ENCODE measurements at places on chromosomes 5 and 9. TPM values are rescaled to one million over a fixed set of nuclear protein-coding genes. Genes with fewer than 3 reads are reported as not detected.

LRRTM2 gene
- 0.13 TPM for total RNA-seq

NTRK2 gene
- 9.6 TPM for total RNA-seq

PLPP7 gene
- not detected for total RNA-seq

TMEM38B gene
- total RNA-seq: 6.6 TPM

GRCh38 chr5:115772731-115773475 lies 43.6 kb downstream of the CDO1 start:
- ATAC-seq: no peak

DNA sequence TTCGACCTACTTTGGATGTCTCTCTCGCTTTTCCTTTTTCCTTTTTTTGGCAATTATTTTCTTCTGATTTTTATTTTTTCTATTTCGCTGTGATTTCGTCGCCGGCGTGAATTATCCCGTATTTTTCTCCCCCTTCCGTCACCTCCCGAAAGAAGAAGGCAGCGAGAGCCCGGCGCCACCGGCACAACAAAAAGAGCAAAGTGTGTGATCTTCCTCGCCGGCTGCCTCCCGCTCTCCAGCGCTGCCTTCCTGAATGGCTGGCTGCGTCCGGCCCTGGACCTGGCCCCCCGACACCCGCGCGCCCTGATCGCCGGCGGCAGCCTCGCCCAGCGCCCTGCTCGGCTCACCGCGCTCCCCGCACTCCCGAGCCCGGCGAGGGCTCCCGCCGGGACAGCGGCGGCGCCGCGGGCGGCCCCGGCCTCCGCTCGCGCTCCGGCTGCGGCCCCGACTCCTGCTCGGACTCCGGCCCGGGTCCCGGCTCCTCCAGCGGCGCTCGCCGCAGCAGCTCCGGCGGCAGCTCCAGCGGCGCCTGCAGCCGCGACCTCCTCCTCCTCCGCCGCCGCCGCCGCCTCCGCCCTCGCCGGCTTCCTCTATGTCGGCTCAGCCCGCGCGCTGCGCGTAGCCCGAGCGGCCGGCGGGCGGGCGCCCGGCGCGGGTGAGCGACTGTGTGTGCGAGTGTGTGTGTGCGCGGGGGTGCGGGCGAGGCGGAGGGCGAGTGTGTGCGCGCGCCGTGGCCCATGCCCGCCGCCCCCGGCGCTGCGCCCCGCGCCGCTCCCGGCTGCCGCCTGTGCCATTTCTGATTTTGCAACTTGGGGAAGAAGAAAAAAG lies 960 bp downstream of the NR2F1 start:
- ATAC-seq: peak; percentile 26

DNA sequence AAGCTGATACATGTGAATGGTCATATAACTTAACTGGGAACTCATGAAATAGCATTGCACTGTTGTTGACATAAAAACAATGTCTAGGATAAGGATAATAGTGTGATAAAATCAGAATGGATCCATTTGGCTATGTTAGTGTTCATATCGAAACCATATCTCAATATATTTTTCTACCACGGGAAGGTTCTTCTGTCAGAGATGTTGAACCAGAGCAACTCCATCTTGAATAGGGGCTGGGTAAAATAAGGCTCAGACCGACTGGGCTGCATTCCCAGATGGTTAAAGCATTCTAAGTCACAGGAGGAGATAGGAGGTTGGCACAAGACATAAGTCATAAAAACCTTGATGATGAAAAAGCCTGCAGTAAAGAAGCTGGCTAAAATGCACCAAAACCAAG lies 56.3 kb downstream of the FNIP1 start:
- no peak for ATAC-seq

DNA sequence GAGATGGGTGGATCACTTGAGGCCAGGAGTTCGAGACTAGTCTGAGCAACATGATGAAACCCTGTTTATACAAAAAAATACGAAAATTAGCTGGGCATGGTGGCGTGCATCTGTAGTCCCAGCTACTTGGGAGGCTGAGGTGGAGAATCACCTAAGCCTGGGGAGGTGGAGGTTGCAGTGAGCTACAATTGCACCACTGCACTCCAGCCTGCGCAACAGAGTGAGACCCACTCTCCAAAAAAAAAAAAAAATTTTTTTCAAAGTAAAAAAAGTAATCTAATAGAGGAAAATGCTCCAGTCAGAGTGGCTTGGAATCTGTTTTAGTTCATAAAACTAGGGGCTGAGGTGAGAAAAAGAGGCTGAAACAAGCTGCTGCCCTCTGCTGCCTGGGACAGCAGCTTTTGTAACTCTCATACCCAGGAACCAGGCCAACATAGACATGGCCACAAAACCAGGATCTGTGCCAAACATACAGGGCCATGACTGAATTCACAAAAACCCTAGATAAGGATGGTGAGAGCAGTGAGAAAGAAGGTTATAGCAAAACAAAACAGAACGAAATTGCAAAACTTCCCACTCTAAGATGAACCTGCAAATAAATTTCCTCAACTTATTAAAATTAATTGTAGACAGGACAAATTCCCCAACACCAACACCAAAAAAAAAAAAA lies 13.1 kb upstream of the DCAF12 start:
- peak; percentile 34 for ATAC-seq

DNA sequence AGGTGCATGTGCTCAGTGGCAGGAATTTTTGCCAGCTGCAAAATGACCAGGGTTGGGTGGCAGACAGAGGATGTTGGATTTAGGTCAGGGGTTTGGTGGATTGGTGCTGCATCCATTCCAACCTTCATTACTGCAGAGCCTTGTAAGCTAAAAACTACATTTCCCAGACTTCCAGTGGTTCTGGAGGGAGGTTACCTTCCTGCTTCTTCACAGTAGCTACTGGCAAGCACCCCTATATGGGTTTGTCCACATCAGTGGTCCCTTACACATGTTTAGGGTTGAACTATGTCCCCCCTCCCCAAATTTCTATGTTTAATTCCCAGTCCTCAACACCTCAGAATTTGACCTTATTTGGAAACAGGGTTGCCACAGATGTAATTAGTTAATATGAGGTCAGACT lies 20.7 kb upstream of the IL17B start:
- ATAC-seq: no peak

GRCh38 chr9:95635986-95636671 lies 119.4 kb upstream of the PTCH1 start:
- no peak for ATAC-seq

All from activated T-helper 17 cell treated with anti-CD3 and anti-CD28 coated beads, Interleukin-2, amount 50 U/mL, for 72 hours (primary cell).